Right cardiac atrium (tissue), 5 donors: ENCODE measurements at places on chromosomes 6 and 20. TPM values are rescaled to one million over a fixed set of nuclear protein-coding genes. Genes with fewer than 3 reads are reported as not detected.

Gene GABRR1
- not detected for total RNA-seq

Gene ADGRB3
- total RNA-seq, result 1.6 TPM

Gene B3GAT2
- total RNA-seq, result 0.03 TPM

Gene RBPJL
- total RNA-seq, result not detected

GRCh38 chr6:56403745-56404144, 156.4 kb upstream of the COL21A1 start:
- no peak for DNase-seq

DNA sequence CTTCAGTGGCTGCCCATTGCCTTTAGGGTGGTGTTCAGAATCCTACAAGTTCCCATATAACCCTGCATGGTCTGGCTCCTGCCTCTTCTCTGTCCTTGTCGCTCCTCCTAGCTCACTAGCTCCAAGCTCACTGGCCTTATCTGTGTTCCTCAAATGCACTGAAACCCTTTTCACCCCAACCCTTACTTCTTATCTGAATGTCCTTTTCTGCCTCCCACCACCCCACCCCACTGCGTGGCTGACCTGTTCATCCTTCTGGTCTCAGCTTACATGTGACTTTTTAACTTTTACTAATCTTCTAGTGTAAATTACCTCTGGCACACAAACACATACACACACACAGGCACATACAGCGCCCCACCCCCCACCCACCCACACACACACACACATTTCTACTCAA, 41.0 kb upstream of the GLP1R start:
- no peak for DNase-seq

DNA sequence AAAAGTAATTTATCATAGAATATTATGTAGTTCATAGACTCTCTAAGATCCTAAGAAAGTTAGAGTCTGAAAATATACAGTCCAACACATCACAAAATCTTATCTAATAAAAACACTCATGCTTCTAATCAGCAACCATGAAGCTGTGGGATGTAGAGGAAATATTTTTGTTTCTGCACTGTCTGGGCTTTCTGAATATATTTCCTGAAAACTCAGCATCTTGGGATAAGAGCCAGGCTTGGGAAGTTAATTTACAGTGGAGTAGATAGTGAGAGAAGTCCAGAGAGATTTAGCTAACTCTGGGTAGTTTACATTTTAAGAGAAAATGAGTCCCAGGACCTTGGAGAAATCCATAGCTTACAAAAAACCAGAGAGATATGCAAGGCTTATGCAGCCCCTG, 150.4 kb upstream of the BMP5 start:
- no peak for DNase-seq

Gene CALHM4
- not detected for total RNA-seq

- peak; percentile 86 for DNase-seq
Observed at GRCh38 chr6:2733324-2733723, 17.4 kb downstream of the MYLK4 start.

Gene NOP56
- 69.2 TPM for total RNA-seq

- no peak for DNase-seq
Observed at GRCh38 chr20:64216036-64216435, 39.5 kb upstream of the PCMTD2 start.
